ENCODE measurements at places on chromosomes 7 and 10. TPM values are rescaled to one million over a fixed set of nuclear protein-coding genes. Genes with fewer than 3 reads are reported as not detected.

POR gene
- total RNA-seq = 133 TPM

DNA sequence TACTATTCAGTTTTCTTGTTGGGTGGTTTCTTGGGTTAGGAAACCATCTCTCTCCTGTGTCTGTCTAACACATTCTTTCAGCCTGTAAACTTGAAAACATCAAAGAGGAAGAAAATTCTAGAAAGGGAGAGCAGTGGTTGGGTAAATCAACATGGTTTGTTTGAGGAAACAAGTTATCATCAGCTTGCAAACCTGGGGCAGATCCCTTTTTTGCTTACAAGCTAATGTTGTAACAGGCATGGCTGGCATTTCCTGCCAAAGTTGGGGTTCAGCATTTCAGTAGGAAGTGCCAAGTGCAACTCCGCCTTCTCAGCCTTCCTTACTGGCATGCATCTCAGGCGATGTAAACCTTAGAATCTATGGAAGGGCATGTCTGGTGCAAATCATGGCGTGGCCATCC lies 112.6 kb downstream of the EEPD1 start:
- H3K27me3 ChIP-seq = no peaks in the 10 kb centered on the region
- peaks cover 19% of the 10 kb centered on the region for H3K4me1 ChIP-seq
- H3K4me3 ChIP-seq = no peak overlapping the region

SPDYE1 gene
- not detected for total RNA-seq

KIF11 gene
- total RNA-seq = under 0.01 TPM

DNA sequence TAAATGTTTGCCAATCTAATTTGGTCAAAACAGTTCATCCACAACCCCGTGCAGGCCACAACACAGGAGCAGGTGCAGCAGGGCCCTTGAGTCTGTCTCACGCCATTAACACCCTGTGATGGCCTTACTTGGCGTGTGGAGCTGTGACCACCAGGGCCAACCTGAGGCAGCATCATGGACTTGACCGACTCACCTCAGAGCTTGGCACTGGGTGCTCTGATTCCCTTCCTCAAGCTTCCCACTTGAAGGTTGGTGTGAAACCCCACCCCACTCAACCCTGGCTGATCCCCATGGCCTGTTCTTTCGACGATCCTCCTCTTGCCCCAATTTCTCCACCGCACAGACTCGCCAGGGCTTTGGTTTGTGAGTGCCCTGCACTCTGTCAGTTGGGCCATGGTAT lies 623.1 kb downstream of the PTPRN2 start:
- H3K4me1 ChIP-seq = no peaks in the 10 kb centered on the region
- H3K36me3 ChIP-seq = no peaks in the 10 kb centered on the region
- H3K27me3 ChIP-seq = no peaks in the 10 kb centered on the region
- H3K27ac ChIP-seq = no peak overlapping the region
